A549 treated with Mapracorat at 1 μM for 4 hours (cell line): ENCODE measurements at places on chromosomes 16 and 17. TPM values are rescaled to one million over a fixed set of nuclear protein-coding genes. Genes with fewer than 3 reads are reported as not detected.

CA5A gene
- not detected in 5 replicates for total RNA-seq

INCA1 gene
- total RNA-seq, result 1.7 to 1.9 TPM (median 1.8 TPM) in 5 replicates

ARMC7 gene
- 15.8 to 20.6 TPM (median 17.5 TPM) in 5 replicates for total RNA-seq

PRRT2 gene
- total RNA-seq, result 0.16 to 0.39 TPM (median 0.24 TPM) in 5 replicates

TMEM204 gene
- total RNA-seq, result 0.17 to 0.20 TPM in 2 of 5 replicates, not detected in the others

ANKFN1 gene
- total RNA-seq, result not detected in 5 replicates

ABCA10 gene
- 0.07 to 0.19 TPM (median 0.08 TPM) in 5 replicates for total RNA-seq

ATAD5 gene
- total RNA-seq, result 3.6 to 5.2 TPM (median 4.3 TPM) in 5 replicates

CD300LB gene
- total RNA-seq, result 0.07 to 0.11 TPM in 2 of 5 replicates, not detected in the others

C17orf67 gene
- 1.2 to 2.3 TPM (median 2.0 TPM) in 5 replicates for total RNA-seq

C16orf96 gene
- 0.03 to 0.06 TPM (median 0.05 TPM) in 3 of 5 replicates, not detected in the others for total RNA-seq

ALOX12B gene
- total RNA-seq, result 1.1 to 2.3 TPM (median 1.8 TPM) in 5 replicates

FAM20A gene
- not detected in 5 replicates for total RNA-seq

WSB1 gene
- 60.3 to 85.3 TPM (median 71.9 TPM) in 5 replicates for total RNA-seq

DYNLRB2 gene
- not detected in 5 replicates for total RNA-seq

GNAO1 gene
- total RNA-seq, result 0.40 to 0.88 TPM (median 0.63 TPM) in 5 replicates

COG4 gene
- total RNA-seq, result 26.0 to 32.3 TPM (median 29.8 TPM) in 5 replicates

DPEP2 gene
- not detected in 5 replicates for total RNA-seq

ARL5C gene
- not detected in 5 replicates for total RNA-seq

TBC1D3E gene
- total RNA-seq, result not detected in 5 replicates

PEX12 gene
- total RNA-seq, result 7.1 to 8.2 TPM (median 7.9 TPM) in 5 replicates

SRRM2 gene
- total RNA-seq, result 334 to 476 TPM (median 408 TPM) in 5 replicates

DOC2B gene
- total RNA-seq, result 1.7 to 2.7 TPM (median 2.3 TPM) in 5 replicates

OSGIN1 gene
- total RNA-seq, result 17.1 to 33.8 TPM (median 18.6 TPM) in 5 replicates

NXN gene
- 20.8 to 28.0 TPM (median 23.9 TPM) in 5 replicates for total RNA-seq

MYH8 gene
- not detected in 5 replicates for total RNA-seq

TBC1D3K gene
- total RNA-seq, result not detected in 5 replicates

KRT12 gene
- not detected in 5 replicates for total RNA-seq

CHST5 gene
- total RNA-seq, result 0.06 to 0.29 TPM (median 0.12 TPM) in 4 of 5 replicates, not detected in the other

C17orf100 gene
- total RNA-seq, result 1.7 to 3.5 TPM (median 2.6 TPM) in 5 replicates
